NCI-H1048 (cell line): ENCODE measurements at places on chromosomes 16 and 17.

GRCh38 chr16:77599793-77600415 lies 122.4 kb upstream of the NUDT7 start:
- DNase-seq = no peak

- no peak for DNase-seq
Measured at GRCh38 chr17:28225271-28225670, 93.7 kb upstream of the TMEM97 start.

DNA sequence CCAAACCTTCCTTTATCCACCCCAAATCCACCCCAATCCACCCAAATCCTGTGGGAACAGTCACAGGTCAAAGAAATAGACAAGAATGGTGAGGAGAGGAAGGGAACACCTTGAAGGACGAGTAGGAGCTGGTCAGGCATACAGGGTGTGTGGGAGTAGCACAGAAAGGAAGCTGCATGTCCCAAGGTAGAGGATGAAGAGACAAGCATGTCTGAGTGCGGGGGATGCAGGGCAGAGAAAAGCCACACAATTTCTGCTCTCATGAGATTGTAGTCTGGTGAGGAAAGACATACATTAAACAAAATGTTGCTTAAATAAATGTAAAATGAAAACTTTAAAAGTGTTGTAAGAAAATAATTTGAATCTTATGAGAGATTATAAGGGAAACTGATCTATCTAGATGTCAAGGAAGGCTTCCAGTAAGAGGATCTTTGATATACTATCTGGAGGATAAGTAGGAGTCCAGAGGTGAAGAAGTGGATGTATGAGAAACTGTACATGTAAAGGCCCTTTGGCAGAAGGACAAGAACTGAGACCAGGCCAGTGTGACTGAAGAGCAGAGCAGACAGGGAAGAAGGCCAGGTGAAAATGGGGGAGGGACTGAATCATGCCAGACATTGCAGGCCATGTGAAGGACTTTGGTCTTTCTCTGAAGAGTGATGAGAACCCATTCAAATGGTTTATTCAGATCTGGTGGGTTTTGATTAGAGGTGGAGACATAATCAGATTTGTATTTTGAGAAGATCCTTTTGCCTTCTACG lies 18.6 kb downstream of the TMEM98 start:
- no peak for DNase-seq

- DNase-seq = no peak
Measured at GRCh38 chr16:71912534-71913275, 17.4 kb downstream of the IST1 start.

DNA sequence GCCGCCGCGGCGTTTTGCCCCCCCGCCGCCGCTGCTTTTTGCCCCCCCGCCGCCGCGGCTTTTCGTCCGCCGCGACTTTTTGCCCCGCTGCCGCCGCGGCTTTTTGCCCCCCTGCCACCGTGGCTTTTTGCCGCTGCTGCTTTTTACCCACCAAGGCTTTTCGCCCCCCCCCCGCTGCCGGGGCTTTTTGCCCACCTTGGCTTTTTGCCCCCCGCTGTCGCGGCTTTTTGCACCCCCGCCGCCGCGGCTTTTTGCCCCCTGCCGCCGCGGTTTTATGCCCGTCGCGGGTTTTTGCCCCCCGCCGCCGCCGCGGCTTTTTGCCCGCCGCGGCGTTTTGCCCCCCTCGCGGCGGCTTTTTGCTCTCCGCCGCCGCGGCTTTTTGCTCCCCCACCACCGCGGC lies 1343.0 kb downstream of the TP53TG3F start:
- DNase-seq = no peak

GRCh38 chr16:48231727-48232492 lies 12.2 kb upstream of the LONP2 start:
- no peak for DNase-seq

DNA sequence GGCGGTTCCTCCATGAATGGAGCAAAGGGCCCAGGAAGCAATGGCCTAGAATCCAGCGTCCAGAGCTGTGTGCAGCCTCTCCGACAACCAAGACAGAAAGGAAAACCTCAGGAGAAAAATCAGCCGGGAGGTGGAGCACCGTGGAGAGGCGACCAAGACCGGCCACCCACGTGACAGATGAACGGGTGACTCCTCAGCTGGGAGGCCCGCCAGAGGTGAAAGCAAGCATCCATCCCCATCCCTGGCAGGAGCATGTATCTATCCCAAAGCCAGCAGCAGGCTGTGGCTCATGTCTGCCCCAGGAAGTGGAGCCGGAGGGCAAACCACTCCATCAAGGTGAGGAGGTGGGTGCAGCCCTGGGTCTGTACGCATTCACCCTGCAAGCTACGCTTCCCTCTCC lies 52.1 kb downstream of the FOXL1 start:
- DNase-seq = no peak

DNA sequence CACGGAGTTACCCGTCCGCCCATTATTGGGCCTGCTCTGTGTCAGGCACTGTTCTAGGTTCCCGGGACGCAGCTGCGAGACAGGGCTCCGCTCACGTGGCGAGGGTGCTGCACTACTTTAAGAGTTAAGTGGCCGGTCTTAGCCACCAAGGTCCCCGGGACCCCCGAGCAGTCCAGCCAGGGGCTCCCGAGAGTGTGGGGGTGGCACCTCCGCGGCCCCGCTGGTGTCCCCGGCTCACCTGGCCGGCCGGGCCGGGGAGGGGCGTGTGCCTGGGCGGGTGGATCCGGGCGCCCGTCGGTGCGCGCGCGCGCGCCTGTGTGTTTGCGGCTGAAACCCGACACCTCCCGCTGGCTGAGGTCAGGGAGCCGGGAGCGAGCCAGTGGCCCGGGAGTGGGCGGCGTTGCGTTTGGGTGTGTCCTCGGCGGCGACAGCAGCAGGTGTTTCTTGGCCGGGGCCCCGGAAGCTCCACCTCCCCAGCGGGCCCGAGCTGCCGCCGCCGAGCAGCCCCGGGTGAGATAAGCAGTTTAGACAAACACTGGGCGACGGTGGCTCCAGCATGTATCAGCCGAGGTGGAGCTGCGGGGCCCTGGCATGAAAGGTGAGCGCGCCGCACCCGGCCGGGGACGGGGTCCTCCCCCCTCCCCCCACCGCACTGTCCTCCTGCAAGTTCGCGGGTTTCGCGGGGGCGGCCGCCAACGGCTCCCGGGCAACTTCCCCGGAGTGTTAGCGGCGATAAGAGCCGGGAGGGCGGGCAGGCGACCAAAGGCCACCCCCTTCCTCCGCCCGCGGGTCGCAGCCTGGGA lies at the start of gene GSE1:
GSE1 (plus strand) TSS at position 522 of the 803 bp plus-strand sequence; CDS start at position 592, 70 bp downstream.
- peak; percentile 76 for DNase-seq

DNA sequence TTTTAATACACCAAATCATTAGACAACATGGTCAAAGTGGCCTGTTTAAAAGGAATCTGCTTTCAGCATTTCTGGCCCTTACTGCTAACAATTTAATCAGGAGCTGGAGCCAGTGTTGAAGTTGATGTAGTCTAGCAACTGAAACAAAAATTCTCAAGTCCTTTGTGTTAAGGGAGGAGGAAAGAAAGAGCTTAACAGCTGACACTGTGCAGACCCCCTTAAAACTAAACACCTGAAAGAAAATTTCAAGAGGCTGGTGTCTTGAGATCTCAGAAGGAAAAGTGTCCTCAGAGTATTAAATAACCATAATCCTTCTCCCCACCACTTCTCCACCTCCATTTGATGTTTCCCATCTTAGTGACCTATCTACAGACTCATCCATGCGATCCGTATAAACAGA lies 232.1 kb downstream of the FTO start:
- DNase-seq = no peak

DNA sequence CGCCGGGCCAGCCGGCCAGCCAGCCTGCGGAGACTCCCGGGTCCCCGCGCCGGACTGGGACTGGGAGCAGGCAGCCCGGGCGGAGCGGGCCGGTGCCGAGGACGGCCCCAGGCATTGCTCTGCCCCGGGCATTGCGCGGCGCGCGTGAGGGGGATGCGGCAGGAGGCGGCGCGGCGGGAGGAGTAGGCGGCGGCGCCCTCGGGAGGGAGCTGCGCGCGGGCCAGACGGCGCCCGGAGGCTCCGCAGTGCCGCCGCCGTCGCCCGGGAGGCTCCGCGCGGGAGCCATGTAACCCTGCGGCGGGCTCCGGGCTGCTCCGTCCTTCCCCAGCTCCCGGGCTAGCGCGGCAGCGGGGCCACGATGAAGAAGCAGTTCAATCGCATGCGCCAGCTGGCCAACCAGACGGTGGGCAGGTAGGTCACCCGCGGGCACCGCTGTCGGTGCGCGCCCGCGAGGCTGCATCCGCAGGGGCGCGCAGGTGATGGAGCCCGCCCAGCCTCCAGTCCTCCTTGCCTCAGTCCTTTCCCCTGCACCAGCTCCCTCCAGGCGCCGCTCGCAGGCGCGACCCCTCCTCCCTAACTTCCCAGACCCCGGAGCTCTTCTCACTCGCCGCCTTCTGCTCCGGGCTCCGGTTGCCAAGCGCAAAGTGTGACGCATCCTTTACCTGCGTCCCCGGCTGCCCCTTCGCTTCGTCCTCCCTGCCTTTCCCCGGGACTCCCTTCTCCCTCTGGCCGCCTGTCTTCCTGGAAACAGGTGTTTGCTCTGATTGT lies at the start of gene ARHGAP44:
ARHGAP44 (plus strand) TSS at position 18 of the 768 bp plus-strand sequence; CDS start at position 359, 341 bp downstream.
- no peak for DNase-seq

DNA sequence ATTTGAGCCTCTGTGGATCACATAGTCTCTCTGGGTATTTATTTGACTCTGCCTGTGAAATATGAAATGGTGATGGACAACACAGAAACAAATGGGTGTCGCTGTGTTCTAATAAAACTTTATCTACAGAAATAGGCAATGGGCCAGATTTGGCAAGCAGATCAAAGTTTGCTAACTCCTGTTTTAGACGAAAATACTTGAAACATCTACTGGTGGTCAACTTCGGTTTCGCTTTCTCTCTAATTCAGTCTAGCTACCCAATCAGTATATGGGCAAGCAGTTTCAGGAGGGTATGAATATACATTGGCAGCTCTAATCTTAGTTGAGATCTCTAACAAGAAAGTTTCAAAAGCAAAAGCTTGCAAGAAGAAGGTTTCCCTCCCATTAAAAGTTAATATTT lies 60.1 kb upstream of the DYNLRB2 start:
- DNase-seq = no peak

GRCh38 chr17:70661342-70662222 lies 492.2 kb downstream of the KCNJ2 start:
- DNase-seq = no peak

DNA sequence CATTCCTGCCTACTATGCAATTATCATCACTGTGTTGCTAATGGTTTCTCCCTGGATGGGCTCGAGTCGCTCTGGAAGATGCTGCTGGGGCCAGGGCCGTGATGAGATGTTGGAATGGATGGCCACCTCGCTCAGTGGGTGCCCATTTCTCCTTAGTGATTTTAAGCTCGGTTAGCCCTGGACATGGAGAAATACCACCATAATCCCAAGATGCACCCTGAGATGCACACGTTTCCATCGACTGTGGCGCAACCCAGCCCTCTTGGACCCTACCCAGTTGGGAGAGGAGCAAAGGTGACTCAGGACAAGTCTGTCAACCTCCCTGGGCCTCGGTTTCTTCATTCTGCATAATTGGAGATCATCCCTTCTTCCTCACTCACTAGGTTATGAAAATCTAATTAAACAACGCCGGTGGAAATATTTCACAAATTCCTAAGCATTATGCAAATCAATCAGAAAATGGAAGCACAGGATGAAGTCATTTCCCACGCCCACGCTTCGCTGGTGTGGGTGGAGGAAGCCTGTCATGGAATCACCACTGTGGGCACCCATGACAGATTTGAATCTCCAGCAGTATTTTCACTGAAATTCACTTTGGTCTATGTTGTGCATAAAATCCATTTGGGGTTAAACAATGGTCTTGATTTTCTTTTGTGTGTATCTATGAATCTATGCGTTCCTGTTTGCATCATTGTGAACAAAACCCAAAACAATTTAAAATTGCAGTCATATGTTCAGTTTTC lies 195.2 kb downstream of the AXIN2 start:
- no peak for DNase-seq

DNA sequence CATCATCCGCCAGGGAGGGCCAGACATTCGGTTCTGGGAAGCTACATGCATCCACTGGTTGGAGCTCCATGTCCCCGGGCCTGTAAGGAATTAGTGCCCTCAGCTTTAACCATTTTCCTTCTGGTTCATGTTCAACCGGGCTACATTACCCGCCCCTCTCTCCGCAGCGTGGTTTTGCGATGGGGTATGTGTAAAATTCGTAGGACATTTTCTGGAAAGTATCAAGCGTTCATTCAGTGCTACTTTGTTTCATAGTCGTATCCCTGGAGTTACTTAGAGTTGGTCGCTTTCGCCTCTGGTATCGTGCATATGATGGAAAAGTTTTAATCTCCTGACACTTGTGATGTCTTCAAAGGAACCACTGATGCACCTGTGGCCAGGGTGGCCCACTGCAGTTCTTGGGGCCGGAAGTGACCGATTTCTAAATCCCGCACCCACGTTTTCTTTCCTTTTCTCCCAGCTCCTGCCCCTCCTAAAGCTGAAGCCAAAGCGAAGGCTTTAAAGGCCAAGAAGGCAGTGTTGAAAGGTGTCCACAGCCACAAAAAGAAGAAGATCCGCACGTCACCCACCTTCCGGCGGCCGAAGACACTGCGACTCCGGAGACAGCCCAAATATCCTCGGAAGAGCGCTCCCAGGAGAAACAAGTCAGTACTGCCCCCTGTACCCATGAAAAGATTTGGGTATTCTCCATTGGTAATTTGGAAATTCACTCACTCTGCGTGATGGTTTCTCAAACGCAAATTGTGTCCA lies 637 bp downstream of the RPL23A start:
- no peak for DNase-seq

- DNase-seq = no peak
Measured at GRCh38 chr16:3580686-3581085, 3.5 kb upstream of the NLRC3 start.

DNA sequence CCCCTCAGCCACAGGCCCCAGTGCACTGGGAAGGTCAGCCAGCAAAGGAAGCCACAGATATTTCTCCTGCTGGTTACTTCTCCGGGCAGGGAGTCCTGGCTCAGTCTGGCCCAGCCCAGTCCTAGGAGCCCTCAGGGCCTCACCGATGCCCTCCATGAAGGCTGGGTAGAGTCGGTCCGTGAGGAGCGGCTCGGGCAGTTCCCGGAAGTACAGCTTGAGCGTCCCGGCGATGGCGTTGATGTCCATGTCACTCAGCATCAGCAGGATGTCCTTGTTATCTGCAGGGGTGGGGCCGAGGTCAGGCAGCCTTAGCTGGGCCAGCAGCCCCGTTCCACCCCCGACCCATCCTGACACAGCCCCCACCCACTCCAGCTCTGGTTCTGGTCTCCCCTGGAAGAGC lies 13.7 kb downstream of the TIMM22 start:
- DNase-seq = no peak

- DNase-seq = no peak
Measured at GRCh38 chr17:61175298-61176142, 224.1 kb upstream of the TBX2 start.

DNA sequence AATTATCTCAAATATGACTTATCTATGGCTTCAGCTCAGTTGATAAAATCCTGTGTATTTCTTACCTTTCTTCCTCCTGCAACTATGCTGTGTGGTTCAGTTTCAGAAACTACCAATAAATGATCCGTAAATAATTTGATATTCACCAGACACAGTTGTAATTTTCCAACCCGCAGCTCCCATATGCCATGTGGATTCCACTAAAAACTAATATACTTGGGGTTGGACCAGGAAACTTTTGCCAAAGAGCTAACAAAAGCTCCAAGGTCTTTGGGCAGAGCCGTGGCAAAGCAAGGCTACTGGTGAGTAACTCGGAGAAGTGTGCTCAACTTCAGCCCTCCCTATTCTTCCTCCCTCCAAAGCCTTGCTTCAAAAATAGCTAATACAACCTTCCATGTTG lies 2.3 kb upstream of the CHST6 start:
- no peak for DNase-seq

- no peak for DNase-seq
Measured at GRCh38 chr16:7853197-7853596, 520.6 kb downstream of the RBFOX1 start.

GRCh38 chr17:12457493-12457892 lies 208.2 kb upstream of the MYOCD start:
- DNase-seq = no peak

- no peak for DNase-seq
Measured at GRCh38 chr17:45016823-45017222, 34.6 kb downstream of the DCAKD start.
